Neural progenitor cell (in vitro differentiated cells): ENCODE measurements at places on chromosomes 2 and 18.

DNA sequence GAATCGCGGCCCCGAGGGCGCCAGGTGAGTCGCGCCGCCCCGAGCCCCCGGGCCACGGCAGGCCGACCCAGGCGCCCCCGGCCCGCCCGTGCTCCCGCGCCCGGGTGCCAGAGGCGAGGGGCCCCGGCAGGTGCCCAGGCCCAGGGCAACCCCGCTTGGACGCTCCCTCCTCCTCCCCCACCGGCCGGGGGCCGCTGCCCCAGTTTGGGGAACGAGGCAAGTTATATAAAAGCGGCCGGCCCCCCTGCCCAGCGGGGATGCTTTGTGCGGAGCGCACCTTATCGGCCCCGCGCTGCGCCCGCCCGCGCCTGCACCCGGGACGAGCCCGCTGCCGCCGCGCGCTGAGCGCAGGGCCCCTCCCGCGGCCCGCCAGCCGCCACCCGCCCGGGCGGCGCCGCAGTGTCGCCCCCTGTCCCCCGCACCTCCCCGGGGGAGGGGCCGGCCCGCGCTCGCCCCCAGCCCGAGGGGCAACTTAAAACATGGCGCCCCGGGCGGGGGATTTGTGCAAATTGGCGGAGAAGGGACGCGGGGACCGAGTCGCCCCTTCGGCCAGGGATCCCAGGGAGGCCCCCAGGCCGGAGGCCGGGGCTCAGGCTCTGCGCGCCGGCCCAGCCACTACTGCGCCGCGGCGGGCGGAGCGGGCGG is 639 bp downstream of the EPB41L3 start:
- peak; percentile 70 for DNase-seq

DNA sequence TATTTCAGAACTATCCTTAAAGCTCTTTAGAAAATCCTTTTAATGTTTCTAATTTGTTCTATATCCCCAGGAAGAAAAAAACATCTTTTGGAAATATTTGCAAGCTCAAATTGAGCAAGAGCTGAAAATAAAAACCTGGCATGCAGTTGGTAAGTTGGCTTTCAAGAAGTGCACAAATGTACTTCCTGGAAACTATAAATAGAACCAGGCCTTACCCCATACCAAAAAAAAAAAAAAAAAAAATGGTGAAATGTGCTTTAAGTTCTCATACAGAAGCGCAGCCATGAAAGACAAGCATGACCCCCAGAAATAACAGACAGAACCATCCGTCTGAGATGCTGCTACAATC is 178.5 kb downstream of the HDAC4 start:
- no peak for DNase-seq

GRCh38 chr18:2958819-2959298 is 54.1 kb downstream of the LPIN2 start:
- DNase-seq, result no peak

DNA sequence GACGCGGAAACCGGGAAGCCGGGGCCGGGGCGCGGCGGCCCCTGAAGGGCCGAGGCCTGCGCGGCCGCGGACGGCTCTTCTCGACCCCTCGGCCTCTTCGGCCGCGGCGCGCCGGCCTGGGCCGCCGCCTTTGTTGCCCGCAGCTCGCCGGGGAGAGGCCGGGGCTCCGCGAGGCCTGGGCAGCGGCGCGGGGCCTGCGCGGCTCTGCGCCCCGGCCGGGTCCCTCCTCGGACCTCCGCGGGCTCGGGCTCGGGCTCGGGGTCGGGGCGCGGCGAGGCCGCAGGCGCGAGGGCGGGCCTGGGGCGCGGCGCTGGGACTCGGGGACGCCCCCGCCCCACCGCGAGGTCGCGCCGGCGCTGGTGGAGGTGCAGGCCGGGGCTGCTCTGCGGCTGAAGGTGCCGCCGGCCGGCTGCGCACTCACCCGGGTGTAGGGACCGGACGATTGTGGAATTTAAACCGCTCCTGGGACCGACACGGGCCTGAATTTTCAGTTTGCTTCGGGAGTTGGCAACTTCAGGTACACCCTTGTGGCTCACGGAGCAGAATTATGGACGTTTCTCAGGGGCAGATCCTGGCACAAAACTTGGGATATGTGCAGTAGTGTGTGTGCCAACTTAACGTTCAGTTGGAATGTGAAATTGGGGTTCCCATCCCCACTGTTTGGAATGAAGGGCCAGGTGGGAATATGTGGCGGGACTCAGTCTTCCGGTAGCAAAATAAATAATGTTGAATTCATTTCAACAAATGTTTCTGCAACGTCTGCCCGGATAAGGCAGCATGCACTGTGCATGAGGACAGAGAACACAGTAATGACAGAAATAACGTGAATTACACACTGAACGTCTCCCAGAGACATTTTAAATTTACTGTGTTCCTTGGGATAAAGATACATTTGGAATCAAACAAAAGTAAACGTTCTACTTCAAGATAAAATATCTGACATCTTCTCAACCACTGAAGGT is 787 bp downstream of the SOCS6 start:
- peak; percentile 78 for DNase-seq

DNA sequence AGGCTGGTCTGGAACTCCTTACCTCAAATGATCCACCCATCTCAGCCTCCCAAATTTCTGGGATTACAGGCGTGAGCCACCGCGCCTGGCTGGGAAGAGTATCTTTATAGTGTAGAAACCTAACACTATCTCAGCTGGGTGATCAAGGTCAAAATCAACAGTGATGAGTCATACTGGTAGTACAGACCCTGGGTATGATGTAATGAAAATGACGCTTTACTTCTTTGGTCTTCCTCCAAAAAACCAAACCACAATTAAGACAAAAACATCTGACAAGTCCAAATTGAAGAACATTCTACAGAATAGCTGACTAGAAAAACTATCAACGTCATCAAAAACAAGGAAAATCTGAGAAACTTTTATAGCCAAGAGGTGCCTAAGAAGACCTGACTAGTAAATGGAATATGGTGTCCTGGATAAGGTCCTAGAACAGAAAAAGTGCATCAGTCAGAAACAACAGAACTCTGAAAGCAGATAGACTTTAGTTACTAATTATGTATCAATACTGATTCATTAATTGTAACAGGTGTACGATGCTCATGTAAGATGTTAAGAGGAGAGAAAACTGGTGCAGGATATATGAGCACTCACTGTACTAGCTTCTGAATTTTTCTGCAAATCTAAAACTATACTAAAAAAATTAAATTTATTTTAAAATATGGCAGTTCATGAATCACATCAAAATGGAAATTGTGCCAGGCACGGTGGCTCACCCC is 25.4 kb downstream of the PDCL3 start:
- no peak for DNase-seq

DNA sequence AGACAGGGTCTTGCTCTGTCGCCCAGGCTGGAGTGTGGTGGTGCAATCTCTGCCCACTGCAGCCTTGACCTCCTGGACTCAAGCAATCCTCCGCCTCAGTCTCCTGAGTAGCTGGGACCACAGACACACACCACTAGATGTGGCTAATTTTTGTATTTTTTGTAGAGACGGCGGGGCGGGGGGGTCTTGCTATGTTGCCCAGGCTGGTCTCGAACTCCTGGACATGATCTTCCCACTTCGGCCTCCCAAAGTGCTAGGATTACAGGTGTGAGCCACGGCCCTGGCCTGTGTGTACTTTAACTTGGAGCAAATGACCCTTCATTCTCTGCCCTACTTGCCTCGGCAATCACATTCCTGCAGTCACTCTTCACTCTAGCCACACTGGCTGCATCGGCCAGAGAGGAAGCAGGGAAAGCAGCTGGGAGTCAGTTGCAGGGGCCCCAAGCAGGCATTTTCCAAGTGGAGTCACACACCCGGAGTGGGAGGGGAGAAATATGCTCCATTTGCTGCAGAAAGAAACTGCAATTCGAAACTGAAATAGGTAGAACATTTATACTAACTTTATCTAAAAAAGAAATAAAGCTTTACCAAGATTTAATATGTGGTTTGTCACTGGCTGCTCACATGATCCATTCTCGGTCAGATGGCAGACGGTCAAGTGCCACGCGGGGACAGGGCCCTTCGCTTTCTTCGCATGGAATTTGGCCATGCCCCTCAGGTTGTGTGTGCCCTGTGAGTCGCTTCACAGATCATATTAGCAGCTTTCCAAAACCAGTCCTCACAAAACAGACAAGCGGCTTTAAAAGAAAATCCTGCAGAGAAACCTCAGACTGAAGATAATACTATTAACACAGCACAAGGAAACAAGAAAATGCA is 37.1 kb downstream of the FAM161A start:
- DNase-seq, result no peak
